ENCODE measurements at places on chromosomes 1 and 21.

GRCh38 chr1:226589008-226589733, 40.6 kb downstream of the STUM start:
- no peak for DNase-seq

DNA sequence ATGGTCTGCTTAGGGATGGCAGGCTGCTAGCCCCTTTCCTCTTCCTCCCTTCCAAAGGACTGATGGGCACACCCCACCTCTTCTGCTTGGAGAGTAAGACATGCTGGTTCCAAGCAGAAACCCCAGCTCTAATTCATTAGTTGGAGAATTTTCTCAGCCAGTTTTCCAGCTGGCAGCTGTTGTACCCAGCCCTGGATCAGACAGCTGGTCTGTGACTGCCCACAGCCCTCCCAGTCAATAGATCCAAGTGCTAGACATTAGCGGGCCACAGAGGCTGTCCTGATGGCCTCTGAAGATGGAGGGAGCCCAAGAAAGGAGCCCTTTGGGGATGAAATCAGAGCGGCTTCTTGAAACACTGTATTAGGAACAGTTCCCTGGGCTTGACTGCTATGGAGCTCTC, 35.8 kb downstream of the ACOT11 start:
- peak; percentile 49 for DNase-seq

DNA sequence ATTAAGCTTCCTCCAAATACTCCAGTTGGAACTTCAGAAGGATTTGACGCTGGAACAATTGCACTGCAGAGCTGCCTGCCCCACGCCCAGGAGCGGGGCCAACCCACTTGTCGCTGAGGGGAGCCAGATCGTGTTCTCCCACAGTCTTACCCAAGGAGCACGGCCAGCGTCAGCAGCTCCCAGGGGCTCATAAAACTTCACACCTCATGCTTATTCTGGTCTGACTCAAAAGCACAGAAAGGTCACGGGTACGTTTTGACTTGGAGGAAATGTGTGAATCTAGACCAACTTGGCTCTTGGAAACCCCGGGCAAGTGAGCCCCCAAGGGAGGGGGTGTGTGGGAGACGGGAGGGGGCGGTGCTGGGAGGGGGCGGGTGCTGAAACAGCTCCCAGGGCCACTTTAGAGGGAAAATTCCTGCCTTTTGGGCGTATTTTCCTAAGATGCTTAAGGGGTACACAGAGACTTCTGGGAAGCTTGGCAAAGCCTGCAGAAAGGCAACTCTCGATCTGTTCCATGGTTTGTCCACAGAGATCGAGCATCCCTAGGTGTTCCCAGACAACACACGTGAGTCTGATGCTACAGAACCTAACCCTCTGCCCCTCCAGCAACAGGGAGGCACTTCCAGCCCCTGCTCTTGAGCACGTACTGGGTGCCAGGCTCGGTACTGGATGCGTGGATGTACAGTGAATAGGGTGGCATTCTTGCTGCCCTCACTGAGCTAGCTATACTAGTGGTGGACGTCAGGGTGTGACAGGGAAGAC, 98.9 kb downstream of the DHRS3 start:
- DNase-seq: no peak

DNA sequence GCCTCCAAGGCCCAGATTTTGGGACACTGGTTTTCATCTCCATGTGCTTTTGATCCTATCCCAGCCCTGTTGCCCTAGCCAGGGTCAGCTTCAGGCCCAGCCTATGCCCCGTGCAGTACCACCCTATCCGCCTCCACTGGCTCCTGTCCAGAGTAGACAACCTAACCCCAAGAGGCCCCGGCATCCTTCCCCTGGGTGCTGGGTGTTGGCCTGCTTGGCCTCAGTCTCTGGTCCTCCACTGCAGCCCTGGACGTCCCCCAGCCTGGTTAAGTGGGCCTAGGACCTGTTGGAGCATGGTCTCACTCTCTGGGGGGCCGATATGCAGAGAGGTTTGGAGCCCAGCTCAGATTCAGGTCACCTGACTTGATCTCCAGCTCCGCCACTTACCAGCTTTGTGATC, 1.6 kb downstream of the CSF3R start:
- DNase-seq: no peak

GRCh38 chr21:16741141-16741665, 771.6 kb upstream of the CXADR start:
- DNase-seq: no peak

DNA sequence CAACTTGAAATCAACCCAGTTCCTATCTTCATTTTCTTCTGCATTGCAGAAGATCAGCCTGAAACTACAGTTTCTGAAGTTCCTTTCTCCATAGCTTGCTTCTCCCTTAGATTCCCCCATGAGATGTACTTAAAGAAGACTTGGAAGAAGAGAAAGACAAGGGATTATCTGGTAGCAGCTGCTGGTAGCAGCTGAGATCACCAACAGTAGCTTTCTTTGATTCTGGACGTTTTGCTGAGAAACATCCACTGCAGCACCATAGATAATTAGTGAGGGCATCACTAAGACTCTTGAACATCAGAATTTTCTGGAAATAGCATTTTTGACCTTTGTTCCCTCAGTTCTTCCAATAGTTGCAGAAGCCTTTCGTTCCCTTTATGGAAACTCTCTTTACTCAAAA, 465 bp upstream of the CFHR3 start:
- no peak for DNase-seq

GRCh38 chr1:52455686-52456085, 51.3 kb downstream of the PRPF38A start:
- no peak for DNase-seq

DNA sequence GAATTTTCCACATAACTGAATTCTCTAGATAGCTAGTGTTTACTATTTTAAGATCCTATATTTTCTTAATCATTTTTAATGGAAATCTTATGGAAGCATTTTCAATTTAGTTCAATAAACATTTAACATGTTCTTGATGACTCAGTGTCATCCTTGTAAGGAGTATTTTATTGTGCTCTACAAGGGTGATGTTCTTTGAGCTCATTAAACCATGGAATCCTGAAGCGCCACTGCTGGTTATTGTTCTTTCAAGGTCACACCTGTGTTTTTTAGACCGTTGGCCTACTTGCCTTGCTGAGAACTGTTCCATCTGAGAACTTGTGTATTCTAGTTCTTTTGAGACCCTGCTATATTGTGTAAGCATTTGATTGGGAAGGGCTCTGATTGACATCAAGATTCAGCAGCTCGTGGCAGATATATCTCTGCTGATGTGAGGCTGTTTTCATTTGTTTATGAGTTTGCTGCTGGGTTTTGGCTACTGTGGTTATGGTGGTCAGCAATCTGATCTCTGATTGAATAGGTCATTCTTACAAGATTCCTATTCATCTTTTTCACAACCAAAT, 132.0 kb downstream of the GIPC2 start:
- no peak for DNase-seq

DNA sequence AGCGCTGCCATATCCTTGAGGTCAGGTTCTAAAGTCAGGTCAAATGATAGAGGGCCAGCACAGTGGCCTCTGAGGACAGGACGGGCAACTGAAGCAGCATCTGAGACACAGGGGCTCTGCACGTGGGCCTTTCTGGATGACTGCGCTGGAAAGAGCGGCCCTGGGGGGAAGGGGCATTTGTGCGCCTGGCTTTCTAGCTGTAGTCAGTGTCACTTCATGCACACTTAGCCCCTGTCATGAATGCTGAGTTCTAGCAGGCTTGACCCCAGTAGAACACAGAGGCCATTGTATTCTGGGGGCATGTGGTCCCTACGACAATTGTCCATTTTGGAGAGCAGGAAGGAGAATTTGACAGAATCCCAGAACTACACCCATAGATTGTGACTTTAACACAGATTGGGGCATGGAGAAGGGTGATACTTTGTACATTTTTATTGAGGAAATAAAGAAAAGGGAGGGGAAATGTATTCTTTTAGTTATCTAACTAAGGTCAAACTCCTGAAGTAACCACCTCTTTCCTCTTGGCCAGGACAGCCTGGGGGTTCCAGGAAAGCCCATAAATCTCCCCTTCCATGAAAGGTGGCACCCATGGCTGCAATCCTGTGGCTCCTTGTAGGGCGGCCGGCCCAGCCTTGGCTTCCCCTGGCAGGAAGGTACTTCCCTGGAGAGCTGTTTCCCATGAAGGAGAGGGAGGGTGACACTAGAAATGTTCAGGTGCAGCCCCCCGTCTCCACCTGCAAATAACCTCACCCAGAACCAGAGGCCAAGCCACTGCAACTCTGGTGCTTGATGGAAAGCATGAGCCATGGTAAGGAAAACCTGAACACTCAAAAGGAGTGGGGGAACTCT, 34.4 kb downstream of the NTPCR start:
- peak; percentile 41 for DNase-seq

- DNase-seq: no peak
These were observed 13.3 kb upstream of the CCDC27 start for GRCh38 chr1:3738943-3739342.

DNA sequence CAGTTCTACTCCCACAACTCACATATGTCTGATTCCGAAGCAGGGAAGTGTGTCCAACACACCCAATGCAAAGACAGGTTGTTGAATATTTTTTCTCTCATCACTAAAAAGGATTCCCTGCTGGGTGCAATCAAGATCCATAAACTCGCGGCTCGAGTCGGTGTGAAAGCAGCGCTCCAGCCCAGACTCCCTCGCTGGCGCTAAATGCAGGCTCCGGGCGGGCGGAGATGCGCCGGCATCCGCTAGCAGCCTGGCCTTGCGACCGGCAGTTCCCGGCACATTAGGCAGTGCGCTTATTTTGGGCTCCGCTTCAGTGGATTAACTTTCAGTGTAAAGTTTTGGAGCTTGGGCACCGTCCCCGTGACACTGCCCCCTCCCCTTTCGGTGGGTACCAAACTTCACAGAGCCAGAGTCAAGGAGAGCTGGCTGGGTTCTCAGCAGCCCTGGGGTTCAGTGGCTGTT, 87.7 kb upstream of the POU3F1 start:
- DNase-seq: peak; percentile 28

- DNase-seq: no peak
These were observed 92.5 kb downstream of the PBX1 start for GRCh38 chr1:164651351-164651951.

DNA sequence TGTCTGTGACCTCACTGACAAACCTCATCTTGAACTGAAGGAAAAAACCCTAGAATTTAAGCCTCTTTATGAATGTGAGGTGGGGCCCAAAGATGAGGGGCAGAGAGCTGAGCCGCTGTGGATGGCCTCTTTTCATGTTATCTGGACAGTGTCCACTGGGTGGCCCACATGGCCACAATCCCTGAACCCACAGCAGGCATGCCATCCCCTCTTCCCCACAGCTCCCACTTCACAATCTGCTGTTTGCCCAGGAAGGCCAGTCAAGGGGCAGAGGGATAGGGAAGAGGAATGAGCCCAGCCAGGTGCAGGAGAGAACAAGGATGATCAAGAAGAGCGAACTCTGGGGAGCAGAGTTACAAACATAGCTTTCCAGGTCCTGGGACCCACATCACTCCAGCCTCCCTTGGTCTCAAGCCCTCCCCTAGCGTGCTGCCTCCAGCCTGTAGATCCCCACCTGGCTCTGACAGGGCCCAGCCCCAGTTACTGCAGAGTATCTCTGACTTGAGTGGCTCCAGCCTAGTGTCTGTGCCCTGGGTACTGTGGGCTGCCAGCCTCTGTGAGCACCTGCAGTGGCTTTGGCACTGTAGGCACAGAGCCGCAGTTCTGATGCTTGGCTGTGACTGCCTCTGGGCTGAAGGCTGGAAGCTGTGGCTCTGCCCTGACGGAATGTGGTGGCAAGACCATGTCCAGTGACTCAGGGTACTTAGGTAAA, 1.9 kb upstream of the SLFNL1 start:
- DNase-seq: no peak

Data from hypothalamus (tissue), 51 donors.